Cardiac fibroblast (primary cell): ENCODE measurements at places on chromosomes 2 and 18.

- peak; percentile 10 for DNase-seq
Observed at GRCh38 chr18:73742957-73743356, 404.7 kb downstream of the FBXO15 start.

DNA sequence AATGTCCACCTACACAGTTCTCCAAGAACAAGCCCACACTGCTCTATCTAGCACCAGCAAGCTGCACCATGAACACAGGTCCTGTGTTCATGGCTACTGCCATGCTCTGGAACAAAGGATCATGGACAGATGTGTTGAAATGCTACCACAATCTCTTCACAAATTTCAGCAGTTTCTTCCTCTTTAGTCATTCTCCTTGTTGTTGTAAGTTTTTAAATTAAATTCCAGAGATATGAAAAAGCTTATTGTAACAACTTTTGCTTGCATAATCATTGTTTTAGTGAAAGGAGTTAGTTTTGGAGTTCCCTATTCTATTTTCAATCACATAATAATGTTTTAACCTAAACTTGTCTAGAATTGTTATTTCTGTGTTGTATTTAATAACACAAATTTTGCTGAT lies 17.2 kb upstream of the NAPG start:
- peak; percentile 45 for DNase-seq

GRCh38 chr2:237025090-237025865 lies 60.4 kb upstream of the COPS8 start:
- DNase-seq, result peak; percentile 84

DNA sequence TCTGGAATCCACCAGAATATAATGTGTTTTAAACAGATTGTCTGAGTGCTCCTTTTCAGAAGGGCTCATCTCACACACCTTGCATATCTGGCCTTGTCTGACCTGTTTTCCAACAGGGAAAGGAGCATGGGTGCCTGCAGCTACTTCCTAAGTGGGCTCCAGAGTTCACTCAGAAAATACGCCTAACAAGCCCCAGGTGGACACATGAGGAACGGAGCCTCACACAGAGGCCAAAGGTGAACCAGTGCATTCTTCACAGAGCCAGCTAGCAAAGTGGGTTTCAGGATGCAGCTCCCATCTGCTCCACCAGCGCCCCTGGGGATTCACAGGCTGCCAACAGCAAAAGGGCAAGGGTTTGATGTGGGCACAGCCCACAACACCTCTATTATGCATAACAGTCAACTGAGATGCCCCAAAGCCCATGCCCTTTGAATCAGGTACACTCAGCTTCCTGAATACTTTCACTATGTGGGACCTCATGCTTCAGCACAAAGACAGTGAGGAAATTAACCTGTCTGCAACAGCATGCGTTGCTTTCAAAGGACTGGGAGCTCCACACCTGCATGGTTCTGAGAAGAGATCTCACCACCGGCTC lies 86.6 kb downstream of the CCBE1 start:
- no peak for DNase-seq

GRCh38 chr2:12277241-12278034 lies 439.3 kb upstream of the TRIB2 start:
- peak; percentile 60 for DNase-seq

DNA sequence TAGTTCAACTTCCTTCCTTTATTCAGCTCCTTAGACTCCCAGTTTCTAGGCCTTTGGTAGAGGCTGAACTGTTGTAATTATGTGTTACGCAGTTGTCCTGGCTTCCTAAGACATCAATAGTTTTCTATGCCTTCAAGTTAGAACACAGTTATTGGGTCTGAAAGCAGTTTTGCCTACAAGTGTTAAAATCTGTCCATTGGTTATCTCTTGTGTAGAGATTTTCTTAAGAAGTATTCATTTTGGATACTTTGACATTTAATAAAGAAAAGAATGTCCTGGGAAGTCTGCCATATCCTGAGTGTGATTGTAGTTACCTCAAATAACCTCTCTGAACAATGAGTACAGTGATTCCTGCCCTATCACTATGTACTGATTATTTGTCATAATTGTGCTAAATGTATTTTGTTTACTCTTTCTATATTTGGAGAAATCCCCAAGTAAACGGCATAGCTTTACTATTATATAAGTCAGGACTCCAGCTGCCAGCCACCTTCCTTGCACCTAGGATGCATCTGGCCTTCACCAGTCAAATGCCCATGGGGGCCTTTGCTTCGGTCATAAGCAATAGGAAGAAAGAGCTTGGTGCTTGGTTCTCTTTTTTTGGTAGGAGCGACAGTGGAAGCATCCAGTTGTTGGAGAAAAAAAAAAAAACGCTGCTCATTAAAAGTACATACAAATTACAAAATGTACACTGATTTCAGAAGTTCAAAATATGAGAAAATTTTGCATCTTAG lies 449.5 kb upstream of the PKDCC start:
- peak; percentile 94 for DNase-seq

- DNase-seq, result no peak
Observed at GRCh38 chr2:190875891-190876290, 4.7 kb upstream of the GLS start.

GRCh38 chr2:105393373-105394055 lies 5.3 kb downstream of the FHL2 start:
- DNase-seq, result peak; percentile 94

- no peak for DNase-seq
Observed at GRCh38 chr2:21379140-21379539, 255.4 kb downstream of the TDRD15 start.

GRCh38 chr18:80012714-80013113 lies 21.5 kb upstream of the RBFA start:
- DNase-seq, result no peak

DNA sequence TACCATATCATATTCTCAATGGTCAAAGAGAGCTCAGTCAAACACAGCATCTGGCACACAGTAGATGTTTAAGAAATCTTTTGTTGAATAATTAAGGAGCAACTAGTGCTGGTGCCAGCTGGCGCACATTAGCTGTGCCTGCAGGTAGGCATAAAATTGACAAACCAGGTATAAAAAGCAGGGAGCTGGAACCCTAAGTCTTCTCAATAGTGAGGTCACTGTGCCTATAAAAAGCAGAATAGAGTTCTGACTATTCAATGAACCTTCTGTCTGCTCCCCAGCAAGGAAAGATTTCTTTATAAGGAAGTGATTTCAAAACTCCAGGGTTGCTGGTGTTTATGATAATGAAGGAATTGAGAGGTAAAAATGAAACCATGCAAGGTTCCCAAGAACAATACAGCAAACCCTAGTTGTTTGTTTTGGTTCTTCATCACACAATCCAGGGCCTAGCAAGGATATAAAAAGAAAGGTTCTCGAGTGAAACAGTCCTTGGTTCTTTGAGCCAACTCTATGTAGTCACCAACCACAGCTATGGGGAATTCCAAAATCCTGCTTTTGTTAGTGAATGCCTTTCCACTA lies 76.1 kb downstream of the THADA start:
- peak; percentile 99 for DNase-seq

DNA sequence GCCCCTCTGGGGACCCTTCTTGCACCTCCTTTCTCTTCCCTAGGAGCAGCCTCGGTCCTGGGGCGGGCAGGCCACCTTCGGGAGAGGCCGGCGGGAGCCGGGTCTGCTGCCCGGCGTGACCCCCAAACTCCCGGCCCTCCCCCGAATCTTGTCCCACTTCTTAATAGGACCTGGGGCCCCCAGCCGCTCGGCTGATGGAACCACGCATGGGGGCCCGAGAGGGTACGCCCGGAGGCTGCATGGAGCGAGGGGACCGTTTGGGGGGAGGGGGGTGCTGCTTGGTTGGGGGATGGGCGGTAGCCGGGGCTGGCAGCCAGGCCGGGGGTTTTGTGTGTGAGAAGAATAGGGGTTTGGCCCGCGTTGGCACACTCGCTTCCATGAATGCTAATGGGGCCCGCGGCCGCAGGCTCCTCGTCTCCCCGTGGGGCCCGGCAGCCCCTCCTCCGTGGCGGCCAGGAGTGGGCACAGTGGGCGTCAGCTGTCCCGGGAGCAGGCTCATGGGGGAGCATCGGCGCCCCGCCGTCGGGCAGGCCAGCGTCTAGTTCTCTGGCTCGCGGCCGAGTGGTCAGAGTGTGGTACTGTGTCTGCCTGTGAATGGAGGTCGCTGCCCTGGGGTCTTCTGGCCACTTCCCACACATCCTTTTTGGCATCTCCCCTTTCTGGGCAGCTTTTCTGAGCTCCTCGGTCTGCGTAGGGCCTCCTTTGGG lies 1.0 kb downstream of the GAREM2 start:
- no peak for DNase-seq

DNA sequence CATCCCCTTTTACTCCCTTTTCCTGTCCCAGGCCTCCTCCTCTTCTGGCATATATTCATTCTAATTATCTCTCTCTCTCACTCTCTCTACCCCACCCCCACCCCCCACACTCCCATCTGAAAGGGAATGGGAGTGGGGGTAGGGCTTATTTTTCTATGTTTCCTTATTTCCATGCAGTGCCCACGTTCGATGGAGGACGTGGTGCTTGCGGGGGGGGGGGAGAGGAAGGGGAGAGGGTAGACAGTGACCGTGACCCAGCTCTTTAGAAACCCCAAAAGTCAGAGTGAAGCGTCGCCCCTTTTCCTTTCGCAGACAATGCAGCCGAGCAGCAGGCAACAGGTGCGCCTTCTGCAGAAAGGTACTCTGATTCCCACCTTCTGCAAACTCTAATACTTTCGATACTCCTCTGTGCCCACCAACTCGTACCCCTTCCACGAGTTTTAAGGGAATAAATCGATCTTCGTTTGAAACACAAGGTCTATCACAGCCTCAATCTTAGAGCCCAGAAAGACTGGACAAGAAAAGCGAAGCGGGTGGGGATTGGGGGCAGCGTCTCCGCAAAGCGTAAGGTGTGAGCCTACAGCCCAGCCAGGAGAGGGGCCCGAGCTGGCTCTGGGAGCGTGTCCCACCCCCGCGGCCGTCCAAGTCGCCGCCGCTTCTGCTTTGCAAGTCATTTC lies 891 bp upstream of the NR4A2 start:
- DNase-seq, result no peak

DNA sequence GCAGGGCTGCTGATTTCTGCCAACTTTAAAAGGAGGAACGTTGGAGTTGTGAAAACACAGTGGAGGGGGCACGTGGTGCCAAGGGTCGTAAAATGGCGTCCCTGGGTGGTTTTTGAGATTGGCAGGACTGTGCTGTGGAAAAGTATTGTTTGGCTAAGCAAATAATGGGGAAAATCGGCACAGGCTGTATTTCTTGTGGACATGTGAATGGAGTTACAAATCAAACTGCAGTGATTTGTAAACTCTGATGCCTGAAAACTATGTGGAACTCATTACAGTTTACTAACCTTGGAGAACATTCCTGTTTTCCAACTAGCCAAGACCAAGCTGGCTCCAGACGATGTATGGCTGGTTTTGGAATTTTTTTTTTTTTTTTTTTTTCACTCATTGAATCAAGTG lies 68.7 kb downstream of the KCTD1 start:
- DNase-seq, result no peak

GRCh38 chr2:233209117-233209532 lies 42.3 kb upstream of the ATG16L1 start:
- DNase-seq, result no peak

- no peak for DNase-seq
Observed at GRCh38 chr18:35507192-35507591, 9.4 kb upstream of the INO80C start.

DNA sequence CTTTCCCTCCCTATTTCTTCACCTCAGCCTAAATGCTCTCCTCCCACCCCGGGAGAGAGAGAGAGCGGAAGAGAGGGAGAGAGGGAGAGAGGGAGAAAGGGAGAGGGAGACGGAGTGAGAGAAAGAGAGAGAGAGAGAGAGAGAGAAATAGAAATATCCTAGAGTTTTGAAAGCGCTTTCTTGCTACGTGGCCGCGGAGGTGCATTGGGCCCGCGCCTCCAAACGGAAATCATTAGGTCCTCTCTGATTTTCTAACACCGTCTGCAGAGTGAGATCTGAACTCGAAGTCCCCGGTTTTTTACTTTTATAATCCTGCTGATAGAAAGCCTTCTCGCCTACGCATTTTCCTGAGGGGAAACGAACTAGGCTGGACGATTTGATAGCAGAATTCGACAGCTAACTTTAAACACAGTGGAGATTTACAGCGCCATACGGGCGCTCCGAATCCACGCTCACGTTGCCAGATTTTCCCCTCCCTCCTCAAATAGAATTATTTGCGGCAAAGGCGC lies 903 bp upstream of the EVX2 start:
- DNase-seq, result no peak

DNA sequence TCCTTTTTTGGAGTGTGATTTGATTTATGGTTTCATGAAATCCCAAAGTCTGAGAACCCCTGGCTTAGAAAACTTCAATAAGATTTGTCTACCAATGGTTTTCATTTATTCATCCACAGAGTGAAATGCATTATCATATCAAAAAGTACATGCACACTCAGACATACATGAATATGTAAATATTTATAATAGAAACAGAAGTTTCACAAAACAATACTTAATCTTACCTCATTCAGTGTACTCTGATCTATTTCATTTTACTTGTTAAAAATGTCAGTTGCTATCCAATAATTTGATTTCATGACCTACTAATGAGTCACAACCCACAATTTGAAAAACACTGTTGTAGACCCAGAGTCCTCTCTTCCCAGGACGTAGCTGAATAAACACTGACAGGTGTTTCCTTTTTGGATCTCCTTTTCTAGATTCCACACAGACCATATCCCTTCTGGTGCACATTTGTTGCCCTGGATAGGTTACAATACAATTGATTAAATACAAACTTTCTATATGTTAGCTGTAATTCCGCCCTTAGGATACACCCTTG lies 10.4 kb upstream of the CAVIN2 start:
- no peak for DNase-seq

- DNase-seq, result peak; percentile 92
Observed at GRCh38 chr2:183063083-183063482, 15.5 kb upstream of the DUSP19 start.

GRCh38 chr2:241393524-241394196 lies 37.6 kb downstream of the FARP2 start:
- DNase-seq, result no peak

DNA sequence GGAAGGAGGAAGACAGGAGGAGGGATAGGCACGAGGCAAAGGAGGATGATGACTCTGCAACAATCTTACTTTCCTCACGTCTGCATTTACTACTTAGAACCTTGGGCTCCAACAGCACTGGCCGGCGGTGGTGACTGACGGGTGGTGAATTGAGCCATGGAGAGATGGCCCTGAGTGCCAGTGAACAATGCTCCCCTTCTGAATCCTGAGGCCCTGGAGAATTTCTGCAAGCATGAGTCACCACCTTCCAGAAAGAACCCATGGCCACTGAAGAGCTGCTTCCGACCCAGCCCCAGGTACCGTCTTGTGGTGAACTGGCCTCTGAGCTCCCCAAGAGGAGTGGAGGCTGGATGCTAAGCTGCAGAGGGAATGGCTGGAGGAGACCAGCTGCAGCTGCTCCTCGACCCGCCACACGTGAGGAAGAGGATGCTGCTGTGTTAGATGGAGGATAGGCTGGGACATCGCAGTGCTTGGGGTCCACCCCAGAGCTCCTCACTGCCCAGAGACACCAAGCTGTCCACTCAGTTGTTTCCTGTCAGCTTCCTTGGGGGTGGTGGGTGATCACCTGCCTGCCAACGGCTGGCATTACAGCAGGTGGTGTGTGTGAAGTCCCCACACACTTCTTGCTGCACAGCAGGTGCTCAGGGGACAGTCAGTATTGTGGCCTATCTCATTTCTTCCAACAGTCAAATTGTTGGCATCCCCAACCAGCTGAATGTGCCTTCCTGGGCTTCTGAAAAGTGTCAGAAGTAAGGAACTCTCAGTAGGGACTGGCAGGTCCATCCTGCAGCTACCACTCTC lies 186.5 kb upstream of the ID2 start:
- DNase-seq, result no peak

- DNase-seq, result no peak
Observed at GRCh38 chr2:6730649-6731532, 134.8 kb downstream of the CMPK2 start.
